Stimulated activated CD8-positive, alpha-beta memory T cell treated with anti-CD3 and anti-CD28 coated beads, Interleukin-4, amount 100 ng/mL, for 4 hours (primary cell): ENCODE measurements at places on chromosomes 1 and 21.

DNA sequence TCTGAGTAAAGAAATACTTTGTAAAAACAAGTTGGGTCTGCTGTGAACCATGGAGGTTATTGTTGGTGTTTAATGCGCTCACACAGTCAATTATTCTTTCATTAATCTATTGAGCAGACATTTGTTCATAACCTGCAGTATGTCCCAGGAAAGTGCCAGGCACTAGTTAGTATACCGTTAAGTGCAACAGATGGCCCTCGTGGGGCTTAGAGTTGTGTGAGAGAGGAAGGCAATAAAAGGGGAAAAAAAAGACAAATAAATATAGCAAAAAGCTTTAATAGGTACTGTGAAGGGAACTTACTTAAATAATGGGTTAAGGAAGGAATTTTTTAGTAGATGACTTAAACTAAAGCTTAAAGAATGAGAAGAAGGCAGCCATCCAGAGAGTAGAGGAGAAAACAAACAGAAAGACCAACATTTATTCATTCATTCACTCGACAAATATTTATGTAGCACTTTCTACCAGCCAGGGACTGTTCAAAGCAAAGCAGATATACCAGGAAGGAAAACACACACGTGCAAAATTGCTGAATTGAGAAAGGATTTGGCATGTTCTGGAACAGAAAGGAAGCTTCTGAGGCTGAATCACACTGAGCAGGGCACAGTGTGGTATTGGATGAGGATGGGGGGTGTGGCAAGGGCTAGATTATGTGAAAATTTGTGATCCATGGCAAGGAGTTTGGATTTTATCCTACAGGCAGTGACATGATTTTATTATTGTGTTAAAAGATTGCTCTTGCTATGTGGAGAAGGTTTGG is 296.1 kb upstream of the SGIP1 start:
- DNase-seq: no peak

GRCh38 chr1:204712708-204713430 is 27.3 kb upstream of the LRRN2 start:
- no peak for DNase-seq

- DNase-seq: no peak
Measured at GRCh38 chr1:4718071-4718470, 63.7 kb downstream of the AJAP1 start.

- no peak for DNase-seq
Measured at GRCh38 chr1:93443454-93443853, 4.5 kb upstream of the FNBP1L start.

- no peak for DNase-seq
Measured at GRCh38 chr21:44819283-44820243, 1.7 kb upstream of the SUMO3 start.

GRCh38 chr1:92230736-92231135 is 13.0 kb downstream of the C1orf146 start:
- no peak for DNase-seq

GRCh38 chr1:165895451-165895871 is 68.0 kb downstream of the UCK2 start:
- DNase-seq: no peak

GRCh38 chr1:81559662-81560350 is 240.9 kb upstream of the ADGRL2 start:
- DNase-seq: no peak
